ENCODE measurements at places on chromosomes 6 and 20. TPM values are rescaled to one million over a fixed set of nuclear protein-coding genes. Genes with fewer than 3 reads are reported as not detected.

Gene CDSN
- total RNA-seq, result 0.13 TPM

Gene ZBTB46
- total RNA-seq, result 3.7 TPM

Gene SLC39A7
- 125 TPM for total RNA-seq

Gene IL22RA2
- total RNA-seq, result not detected

Gene OR2H2
- not detected for total RNA-seq

Gene SSTR4
- not detected for total RNA-seq

Gene IFNGR1
- 38.4 TPM for total RNA-seq

Gene KHDRBS2
- not detected for total RNA-seq

Gene RAB23
- total RNA-seq, result 23.5 TPM

Gene FAM229B
- total RNA-seq, result 4.7 TPM

Gene PKHD1
- total RNA-seq, result under 0.01 TPM

Gene EPPIN
- not detected for total RNA-seq

Gene OR2H1
- total RNA-seq, result not detected

Gene SIRPB1
- total RNA-seq, result not detected

Gene RCAN2
- 5.9 TPM for total RNA-seq

Gene PHACTR3
- 0.26 TPM for total RNA-seq

Gene OR12D3
- not detected for total RNA-seq

Gene BPIFA1
- total RNA-seq, result not detected

Gene DXO
- total RNA-seq, result 24.6 TPM

Gene ADGRF5
- 3.2 TPM for total RNA-seq

Gene SNHG17
- 17.5 TPM for total RNA-seq

Gene TMEM30A
- total RNA-seq, result 128 TPM

Gene LST1
- not detected for total RNA-seq

Gene RPP21
- 56.3 TPM for total RNA-seq
